ENCODE measurements at places on chromosomes 11 and 22.
A peak's percentile ranks its signal among the peaks of the same experiment; 100 is the strongest.

GRCh38 chr11:3942956-3943497, 87.6 kb downstream of the STIM1 start:
- no peaks in the 10 kb centered on the region for H3K36me3 ChIP-seq
- no peak for DNase-seq
- no peaks in the 10 kb centered on the region for H3K27me3 ChIP-seq
- H3K27ac ChIP-seq, result peak overlapping the region; percentile 53

DNA sequence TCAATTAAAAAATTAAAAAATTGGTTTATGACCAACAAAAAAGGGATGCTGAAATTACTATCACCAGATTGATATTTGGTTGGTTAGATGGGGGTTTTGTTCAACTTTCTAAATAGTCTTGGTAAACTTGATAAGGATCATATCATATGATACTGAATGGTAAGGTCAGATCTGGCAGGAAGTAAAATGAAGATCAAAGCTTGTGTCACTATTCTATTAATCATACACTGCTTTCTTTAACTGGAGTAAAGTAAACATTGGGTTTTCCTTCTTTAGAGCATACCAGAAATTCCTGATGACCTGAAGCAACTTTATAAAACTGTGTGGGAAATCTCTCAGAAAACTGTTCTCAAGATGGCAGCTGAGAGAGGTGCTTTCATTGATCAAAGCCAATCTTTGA, 40.2 kb downstream of the RRM1 start:
- H3K27ac ChIP-seq, result peak overlapping the region; percentile 5
- H3K27me3 ChIP-seq, result no peaks in the 10 kb centered on the region
- H3K4me3 ChIP-seq, result no peak overlapping the region
- no peak for DNase-seq
- no peaks in the 10 kb centered on the region for H3K4me1 ChIP-seq

DNA sequence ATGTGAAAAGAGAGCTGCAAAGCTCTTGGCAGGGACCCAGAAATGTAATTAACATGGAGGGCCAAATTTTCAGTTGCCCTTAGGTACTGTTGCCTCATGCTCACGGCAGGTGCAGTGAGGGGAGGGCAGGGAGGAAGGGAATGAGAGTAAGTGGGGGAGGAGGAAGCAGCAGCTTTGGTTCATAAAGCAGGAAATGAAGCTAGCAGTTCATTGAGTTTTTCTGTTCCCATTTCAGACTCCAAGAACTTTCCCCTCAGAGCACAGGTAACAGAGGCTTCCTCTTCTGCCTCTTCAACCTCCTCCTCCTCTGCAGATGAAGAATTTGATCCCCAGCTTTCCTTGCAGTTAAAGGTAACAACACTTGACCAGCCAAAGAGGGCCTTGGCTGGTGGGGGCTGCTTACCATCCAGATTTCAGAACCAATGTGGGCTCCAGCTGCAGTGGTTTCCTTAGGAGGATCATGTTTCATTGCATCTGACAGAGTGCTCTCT, 57.9 kb upstream of the PARVA start:
- H3K4me1 ChIP-seq, result no peaks in the 10 kb centered on the region
- H3K4me3 ChIP-seq, result no peak overlapping the region
- no peak overlapping the region for H3K27ac ChIP-seq
- DNase-seq, result no peak
- H3K36me3 ChIP-seq, result no peaks in the 10 kb centered on the region
- no peaks in the 10 kb centered on the region for H3K27me3 ChIP-seq

DNA sequence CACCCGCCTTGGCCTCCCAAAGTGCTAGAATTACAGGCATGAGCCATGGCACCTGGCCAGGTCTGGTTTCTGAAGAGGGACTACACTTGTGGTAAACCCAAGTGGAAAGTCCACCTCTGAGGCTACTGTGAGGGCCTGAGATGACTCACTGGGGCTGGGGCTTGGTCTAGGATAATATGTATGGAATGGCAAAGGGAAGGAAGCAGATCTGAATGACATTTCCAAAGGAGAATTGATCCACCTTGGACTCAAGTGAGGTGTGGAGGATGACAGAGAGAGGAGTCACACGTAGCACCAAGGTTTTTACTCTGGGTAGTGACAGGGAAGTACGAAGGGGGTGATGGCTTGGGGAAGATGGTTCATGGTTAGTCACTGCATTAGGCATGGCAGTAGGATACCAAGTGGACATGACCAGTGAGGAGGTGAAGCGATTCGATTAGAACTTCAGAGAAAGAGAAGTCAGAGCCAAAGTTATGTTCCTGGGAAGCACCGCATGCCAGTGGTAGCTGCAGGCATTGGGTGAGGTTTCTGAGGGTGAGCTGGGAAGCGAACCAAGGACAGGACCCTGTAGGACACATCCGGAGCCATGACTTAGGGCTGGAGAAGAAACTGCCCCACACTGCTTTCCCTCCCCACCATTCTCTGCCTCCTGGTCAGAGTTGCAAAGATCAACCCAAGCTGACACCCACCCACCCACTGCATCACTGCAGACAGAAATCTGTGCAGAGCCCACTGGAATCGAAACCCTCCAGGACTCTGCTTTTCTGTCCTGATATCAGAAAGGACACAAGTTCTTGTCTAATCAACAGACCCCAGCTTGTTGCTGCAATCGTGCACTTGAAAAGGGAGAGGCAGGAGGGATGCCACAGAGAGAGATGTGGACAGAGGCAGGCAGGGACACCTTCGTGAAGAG, 13.0 kb upstream of the BCL9L start:
- H3K36me3 ChIP-seq, result no peaks in the 10 kb centered on the region
- DNase-seq, result no peak
- H3K27me3 ChIP-seq, result no peaks in the 10 kb centered on the region
- H3K4me1 ChIP-seq, result peaks cover 10% of the 10 kb centered on the region
- no peak overlapping the region for H3K27ac ChIP-seq
- no peak overlapping the region for H3K4me3 ChIP-seq

GRCh38 chr11:63761188-63761587, 7.4 kb downstream of the ZFTA start:
- DNase-seq, result no peak
- H3K27me3 ChIP-seq, result no peaks in the 10 kb centered on the region
- no peak overlapping the region for H3K27ac ChIP-seq
- H3K4me1 ChIP-seq, result no peaks in the 10 kb centered on the region
- H3K36me3 ChIP-seq, result no peaks in the 10 kb centered on the region
